Ovary (tissue), 10 donors: ENCODE measurements at places on chromosomes 5 and 9. TPM values are rescaled to one million over a fixed set of nuclear protein-coding genes. Genes with fewer than 3 reads are reported as not detected.

The SPATA31A5 gene
- total RNA-seq, result not detected

DNA sequence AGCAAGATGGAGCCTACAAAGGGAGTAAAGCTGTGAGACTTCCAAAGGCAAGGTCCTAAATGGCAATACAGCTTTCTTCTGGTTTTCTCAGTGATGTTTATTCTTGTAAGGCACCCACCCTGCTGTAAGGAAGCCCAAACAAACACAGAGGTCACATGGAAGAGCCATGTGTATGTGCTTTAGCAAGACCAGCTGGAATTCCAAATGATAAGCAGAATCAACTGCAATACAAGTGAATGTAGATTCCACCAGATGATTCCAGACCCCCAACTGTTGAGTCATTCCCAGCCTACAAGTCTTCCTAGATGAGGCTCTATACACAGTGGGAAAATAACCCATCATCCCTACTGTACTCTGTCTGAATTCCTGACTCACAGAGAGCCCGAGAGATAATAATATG, 122.8 kb downstream of the DEPDC1B start:
- no peak for DNase-seq

DNA sequence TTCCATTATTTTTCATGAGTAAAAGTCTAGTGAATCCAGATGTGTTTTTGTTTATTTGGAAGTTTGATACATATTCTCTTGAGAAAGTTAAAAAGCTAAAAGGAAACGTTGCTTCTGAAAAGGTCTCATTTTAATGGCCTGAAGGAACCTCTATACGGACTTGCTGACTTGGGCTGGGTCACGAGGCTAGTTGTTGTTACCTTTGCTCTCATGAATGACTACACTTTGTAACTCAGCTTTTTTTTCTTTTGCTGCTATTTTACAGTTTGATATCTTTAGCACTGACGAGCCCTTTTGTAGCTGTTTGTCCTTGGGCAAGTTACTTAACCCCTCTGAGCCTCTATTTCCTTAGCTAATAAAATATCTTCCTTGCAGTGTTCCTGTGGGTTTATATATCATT, 211.5 kb downstream of the PCSK5 start:
- DNase-seq, result no peak

The CDC23 gene
- 10.6 TPM for total RNA-seq

The RANBP3L gene
- total RNA-seq, result 0.17 TPM

- no peak for DNase-seq
Measured at GRCh38 chr5:109654455-109654854, 35.3 kb upstream of the MAN2A1 start.

DNA sequence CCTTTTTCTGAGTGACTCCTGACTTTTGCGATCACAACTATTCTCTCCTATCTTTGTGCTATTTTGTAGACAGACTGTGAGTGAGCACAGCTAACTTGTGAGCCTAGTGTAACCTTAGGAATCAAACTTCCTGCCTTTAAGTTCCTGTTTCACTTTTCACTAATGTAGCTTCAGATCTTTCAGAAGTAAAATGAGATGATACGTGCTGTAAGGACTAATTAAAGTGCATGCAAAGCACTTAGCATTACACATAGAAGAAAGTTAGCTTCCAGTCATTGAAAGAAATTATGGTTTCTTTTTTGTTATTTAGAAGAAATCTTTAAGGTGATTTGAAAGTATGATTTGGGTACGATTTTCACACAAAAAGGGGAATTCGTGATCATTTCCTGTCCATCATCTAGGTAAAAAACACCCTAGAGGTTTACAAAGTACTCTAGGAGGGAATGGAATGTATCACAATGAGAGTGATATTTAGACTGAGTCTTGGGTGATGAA, 122.7 kb downstream of the ST8SIA4 start:
- no peak for DNase-seq
